ENCODE measurements at places on chromosomes 7 and 10.

DNA sequence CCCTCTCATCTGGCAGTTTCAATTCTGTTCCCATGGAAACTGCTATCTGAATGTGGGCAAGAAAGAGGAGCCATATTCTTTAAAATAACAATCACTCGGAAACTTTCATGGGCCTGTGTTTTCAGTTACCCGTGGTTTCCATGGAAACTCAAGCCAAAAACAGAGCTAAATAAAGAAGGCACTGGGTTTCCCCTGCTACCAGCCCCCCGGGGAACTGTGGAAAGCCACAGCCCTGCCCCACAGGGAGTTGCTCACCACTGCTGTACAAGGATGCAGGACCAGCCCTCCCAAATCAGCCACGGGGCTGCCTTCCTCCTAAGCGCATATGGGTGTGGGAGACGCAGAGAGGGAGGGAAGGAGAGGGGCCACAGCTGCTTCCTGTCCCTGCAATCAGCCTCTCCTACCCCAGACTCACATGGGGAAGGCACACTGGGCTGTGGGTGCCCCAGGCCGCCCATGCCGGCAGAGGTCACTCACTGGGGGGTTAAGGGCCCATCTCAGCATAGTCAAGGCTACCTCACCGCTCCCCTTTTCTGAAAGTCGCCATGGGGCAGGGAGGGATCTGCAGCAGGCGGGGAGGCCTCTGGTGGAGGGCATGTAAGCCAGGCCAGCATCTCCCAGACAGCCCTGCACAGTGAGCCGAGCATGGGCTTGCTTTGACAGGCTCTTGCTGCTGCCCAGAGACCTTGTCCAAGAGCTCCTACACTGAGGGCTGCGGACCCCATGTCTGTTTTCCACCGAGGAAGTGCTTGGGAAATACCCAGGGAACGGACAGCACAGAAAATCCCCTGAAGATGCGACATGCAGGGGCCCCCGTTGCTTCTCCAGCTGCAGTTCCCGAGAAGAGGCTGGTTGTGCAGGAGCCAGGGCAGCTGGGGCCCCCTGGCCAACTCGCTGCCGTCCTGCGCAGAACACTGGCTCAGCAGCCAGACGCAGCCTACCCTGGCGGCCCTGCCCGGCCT lies 157.3 kb upstream of the PPP2R2D start:
- no peak for DNase-seq

- DNase-seq: no peak
Observed at GRCh38 chr7:23230641-23231101, 15.9 kb upstream of the GPNMB start.

GRCh38 chr7:130365088-130365487 lies 15.2 kb upstream of the CPA1 start:
- DNase-seq: no peak

DNA sequence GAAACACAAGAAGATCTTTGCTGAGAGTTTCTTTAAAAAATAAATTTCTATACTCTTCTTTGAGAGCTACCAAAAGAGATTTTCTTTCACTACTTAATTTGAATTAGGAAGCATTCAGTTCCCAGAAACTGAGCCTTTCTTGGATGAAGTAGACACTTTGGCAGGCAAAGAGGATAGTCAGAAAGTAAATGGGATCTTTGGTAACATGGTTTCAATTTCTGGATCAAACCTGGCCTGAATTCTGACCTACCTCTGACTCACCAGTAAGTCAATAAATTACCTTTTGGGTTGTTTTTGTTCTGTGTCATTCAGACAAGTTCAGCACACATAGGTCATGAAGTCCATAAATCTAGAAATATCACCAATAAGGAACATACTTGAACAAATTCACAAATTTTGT lies 26.8 kb upstream of the CABCOCO1 start:
- DNase-seq: peak; percentile 13

DNA sequence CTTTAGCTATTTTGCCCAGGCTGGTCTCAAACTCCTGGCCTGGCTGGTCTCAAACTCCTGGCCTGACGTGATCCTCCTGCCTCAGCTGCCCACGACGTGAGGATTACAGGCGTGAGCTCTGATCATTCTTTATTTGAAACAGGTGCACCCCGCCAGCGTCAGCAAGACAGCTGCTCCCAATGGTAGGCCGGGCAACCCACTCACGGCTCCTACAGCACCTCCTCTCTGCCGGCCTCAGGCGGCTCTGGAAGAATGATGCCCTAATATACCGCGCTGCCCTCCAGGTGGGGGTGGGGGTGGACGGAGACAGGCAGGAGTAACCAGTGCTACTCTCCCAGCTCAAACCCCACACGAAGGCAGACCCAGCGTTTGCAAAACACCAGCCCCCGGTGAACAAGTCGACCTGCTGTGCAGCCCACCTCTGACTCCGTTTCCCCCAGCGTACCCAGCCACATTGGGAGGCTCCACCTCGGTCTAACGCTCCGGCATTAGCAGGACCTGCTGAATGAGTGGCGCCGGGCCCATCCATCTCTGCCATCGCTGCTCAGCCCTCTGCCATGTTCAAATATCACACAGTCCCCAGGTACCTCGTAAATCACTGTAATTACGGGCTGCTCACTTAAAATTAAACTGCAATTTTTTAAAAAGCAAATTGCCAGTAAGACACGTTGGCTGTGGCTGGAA lies 148.6 kb downstream of the ELFN1 start:
- DNase-seq: no peak

GRCh38 chr10:77177589-77177988 lies 460.0 kb downstream of the KCNMA1 start:
- no peak for DNase-seq

GRCh38 chr10:28200775-28201174 lies 102.1 kb downstream of the MPP7 start:
- no peak for DNase-seq

DNA sequence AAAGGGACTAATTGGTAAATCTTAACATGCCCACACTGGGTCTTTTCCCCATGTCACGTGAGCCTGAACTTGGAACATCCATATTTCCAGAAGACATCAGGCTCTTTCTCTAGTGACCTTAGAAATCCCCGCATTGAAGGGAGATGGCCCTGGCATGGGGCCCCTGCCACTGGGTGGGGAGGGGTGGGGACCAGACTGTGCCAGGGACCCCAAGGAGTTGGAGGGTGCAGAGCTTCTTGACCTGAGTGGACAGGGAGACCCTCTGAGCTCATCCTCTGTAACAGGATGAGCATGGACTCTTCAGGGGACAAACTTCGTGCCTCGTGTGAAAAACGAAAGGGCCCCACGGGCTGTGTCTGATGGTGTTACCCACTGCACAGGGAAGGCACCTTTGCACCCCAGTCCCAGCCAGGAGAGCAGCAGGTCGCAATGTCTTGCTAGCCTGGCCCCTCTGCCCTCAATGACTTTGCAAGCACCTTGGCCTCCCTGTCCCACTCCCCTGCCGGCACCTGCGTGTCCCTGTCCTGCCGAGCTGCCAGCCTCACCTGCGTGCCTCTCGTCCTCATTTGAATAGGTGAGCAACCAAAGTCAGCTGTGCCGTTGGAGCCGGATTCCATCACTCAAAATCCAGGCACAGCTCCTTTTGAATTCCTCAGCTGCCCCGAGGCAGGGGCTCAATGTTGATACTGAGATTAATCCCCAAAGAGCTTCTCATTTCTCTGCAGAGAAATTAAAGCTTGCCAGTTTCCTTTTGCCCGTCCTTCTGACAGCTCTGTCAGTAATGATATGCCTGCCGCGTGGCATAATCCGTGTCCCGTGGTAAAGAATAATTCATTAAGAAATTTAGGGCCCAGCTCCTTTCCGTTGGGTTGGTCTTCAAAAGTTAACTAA lies 234.9 kb downstream of the EBF3 start:
- no peak for DNase-seq

GRCh38 chr7:92485267-92485892 lies 7.6 kb upstream of the ERVW-1 start:
- DNase-seq: no peak

DNA sequence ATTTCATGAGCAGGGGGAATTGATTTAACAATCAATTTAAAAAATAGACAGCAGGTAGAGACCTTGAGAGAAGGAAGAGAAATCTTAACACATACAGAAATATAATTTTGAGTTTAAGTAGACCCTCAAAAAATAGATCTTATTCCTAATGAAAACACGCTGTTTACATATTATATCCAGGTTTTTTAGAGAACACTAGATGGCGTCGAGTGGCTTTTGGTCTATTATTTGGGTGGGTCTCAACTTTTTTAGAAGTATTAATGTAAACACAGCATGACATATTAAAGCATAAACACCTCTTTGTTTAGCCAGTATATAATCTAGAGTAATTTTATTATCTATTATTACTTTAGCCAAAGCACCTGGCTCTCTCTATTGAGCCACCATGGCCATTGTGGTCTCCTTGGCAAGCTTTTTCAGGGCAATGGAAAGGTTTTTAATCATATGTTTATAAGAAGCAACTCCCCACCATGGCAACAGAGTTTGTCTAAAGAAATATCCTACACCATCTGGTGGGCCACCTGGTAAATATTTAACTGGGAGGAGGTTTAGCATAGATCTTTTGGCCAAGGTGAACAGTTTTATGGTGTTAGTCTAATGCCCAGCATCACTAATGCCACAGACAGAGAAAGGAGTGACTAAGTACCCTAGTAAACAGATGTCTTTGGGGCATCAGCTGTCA lies 59.7 kb upstream of the PRSS1 start:
- peak; percentile 8 for DNase-seq

GRCh38 chr7:87474533-87475358 lies 734 bp downstream of the ABCB4 start:
- peak; percentile 38 for DNase-seq
